ENCODE measurements at places on chromosomes 7 and 10. TPM values are rescaled to one million over a fixed set of nuclear protein-coding genes. Genes with fewer than 3 reads are reported as not detected.

DNA sequence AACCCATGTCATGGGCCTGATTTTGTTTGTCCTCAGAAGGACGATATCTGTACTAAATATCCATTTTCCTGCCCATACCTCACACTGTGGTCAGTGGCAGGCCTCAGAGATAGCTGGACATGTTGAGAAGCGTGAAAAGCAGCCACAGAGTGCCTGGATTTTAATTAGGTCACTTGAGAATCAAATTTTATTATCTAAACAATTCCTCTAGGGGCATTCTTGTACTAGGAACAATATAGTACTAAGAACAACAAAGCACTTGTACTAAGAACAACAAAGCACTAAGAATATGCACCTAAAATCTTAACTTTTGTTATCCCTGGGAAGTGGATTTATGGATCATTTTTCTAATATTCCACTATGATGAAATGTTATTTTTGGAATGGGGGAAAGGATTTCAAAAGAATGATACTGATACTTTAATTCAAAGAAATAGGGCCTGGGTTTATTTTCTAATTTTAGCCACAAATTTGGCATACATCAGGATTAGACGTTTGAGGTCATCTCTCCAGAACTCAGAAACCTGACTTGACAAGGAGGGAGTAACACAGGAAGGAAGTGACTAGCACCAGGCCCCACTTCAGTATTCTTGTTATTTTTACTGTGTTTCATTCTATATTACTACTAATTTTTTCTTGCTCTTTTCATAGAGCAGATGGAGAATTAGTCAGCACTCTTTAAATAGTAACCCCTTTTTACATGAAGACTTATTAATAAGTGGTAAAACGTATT lies 112.2 kb downstream of the EXOC4 start:
- no peak overlapping the region for H3K27ac ChIP-seq
- no peaks in the 10 kb centered on the region for H3K4me1 ChIP-seq
- no peak for DNase-seq
- no peak overlapping the region for H3K4me3 ChIP-seq
- H3K36me3 ChIP-seq, result no peaks in the 10 kb centered on the region

DNA sequence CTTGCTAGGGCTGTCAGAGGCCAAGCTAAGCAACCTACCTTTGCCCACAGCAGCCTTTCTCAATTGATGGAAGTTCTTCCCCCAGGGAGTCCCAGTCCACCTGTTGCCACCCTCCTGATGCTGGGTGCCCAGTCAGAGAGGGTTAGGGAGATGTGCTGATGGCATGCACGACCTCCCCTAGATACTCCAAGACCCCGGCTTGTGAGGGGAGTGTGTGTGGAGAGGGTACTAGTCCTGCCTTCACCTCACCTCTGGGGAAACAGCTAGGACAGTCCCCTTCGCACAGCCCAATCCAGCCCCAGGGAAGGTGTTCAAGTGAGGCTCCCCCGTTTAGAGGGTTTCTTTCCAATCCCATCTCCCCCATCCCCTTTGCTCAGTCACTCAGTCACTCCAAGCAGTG lies 1.3 kb upstream of the UNC5B start:
- DNase-seq, result peak; percentile 22
- peaks cover 15% of the 10 kb centered on the region for H3K27me3 ChIP-seq
- H3K4me1 ChIP-seq, result no peaks in the 10 kb centered on the region
- H3K36me3 ChIP-seq, result no peaks in the 10 kb centered on the region
- H3K4me3 ChIP-seq, result no peak overlapping the region
- H3K27ac ChIP-seq, result no peak overlapping the region

- no peak overlapping the region for H3K27ac ChIP-seq
- H3K27me3 ChIP-seq, result no peaks in the 10 kb centered on the region
- H3K4me1 ChIP-seq, result no peaks in the 10 kb centered on the region
- H3K4me3 ChIP-seq, result no peak overlapping the region
These were observed 140.4 kb upstream of the MTPN start for GRCh38 chr7:136117539-136117938.

GRCh38 chr10:31384589-31384949 lies 65.6 kb downstream of the ZEB1 start:
- H3K4me3 ChIP-seq, result no peak overlapping the region
- no peaks in the 10 kb centered on the region for H3K4me1 ChIP-seq
- no peak for DNase-seq
- H3K27me3 ChIP-seq, result no peaks in the 10 kb centered on the region

GRCh38 chr7:17104419-17104818 lies 194.0 kb upstream of the AHR start:
- no peaks in the 10 kb centered on the region for H3K4me1 ChIP-seq
- H3K27ac ChIP-seq, result no peak overlapping the region
- H3K27me3 ChIP-seq, result no peaks in the 10 kb centered on the region
- DNase-seq, result no peak

- no peak for DNase-seq
- no peaks in the 10 kb centered on the region for H3K4me1 ChIP-seq
- H3K27ac ChIP-seq, result no peak overlapping the region
- H3K27me3 ChIP-seq, result no peaks in the 10 kb centered on the region
These were observed 102.9 kb upstream of the ETV1 start for GRCh38 chr7:14092331-14092730.

GRCh38 chr7:134992626-134993179 lies 6.4 kb downstream of the AGBL3 start:
- H3K27ac ChIP-seq, result no peak overlapping the region
- no peak for DNase-seq
- H3K27me3 ChIP-seq, result no peaks in the 10 kb centered on the region
- H3K36me3 ChIP-seq, result no peaks in the 10 kb centered on the region
- no peak overlapping the region for H3K4me3 ChIP-seq

GRCh38 chr10:77943121-77943901 lies 16.8 kb upstream of the DLG5 start:
- H3K27ac ChIP-seq, result peak overlapping the region; percentile 73
- peak; percentile 58 for DNase-seq
- H3K36me3 ChIP-seq, result no peaks in the 10 kb centered on the region

- no peaks in the 10 kb centered on the region for H3K36me3 ChIP-seq
- no peak for DNase-seq
These were observed 43.4 kb downstream of the SH3PXD2A start for GRCh38 chr10:103812004-103812403.

- H3K36me3 ChIP-seq, result no peaks in the 10 kb centered on the region
- H3K4me1 ChIP-seq, result no peaks in the 10 kb centered on the region
- no peak for DNase-seq
- no peak overlapping the region for H3K4me3 ChIP-seq
- no peak overlapping the region for H3K27ac ChIP-seq
These were observed 38.3 kb downstream of the JAKMIP3 start for GRCh38 chr10:132104062-132104461.

- H3K4me1 ChIP-seq, result no peaks in the 10 kb centered on the region
- no peak overlapping the region for H3K4me3 ChIP-seq
- no peak overlapping the region for H3K27ac ChIP-seq
- H3K36me3 ChIP-seq, result no peaks in the 10 kb centered on the region
These were observed 692.6 kb downstream of the ZWINT start for GRCh38 chr10:55668326-55668922.

DNA sequence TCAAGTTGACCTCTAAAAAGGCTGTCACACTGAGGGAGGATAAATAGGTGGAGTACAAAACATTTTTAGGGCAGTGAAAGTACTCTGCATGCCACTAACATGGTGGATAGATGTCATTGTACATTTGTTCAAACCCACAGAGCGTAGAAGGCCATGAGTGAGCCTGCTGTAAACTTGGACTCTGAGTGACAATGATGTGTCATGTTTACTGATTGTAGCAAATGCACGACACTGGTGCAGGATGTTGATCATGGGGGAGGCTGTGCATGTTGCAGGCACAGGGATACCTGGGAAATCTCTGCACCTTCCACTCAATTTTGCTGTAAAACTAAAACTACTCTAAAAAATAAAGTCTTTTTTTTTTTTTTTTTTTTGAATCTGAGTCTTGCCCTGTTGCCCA lies 52.5 kb upstream of the GRID1 start:
- no peak for DNase-seq
- H3K36me3 ChIP-seq, result no peaks in the 10 kb centered on the region
- no peak overlapping the region for H3K4me3 ChIP-seq
- H3K27me3 ChIP-seq, result no peaks in the 10 kb centered on the region
- H3K27ac ChIP-seq, result no peak overlapping the region

DNA sequence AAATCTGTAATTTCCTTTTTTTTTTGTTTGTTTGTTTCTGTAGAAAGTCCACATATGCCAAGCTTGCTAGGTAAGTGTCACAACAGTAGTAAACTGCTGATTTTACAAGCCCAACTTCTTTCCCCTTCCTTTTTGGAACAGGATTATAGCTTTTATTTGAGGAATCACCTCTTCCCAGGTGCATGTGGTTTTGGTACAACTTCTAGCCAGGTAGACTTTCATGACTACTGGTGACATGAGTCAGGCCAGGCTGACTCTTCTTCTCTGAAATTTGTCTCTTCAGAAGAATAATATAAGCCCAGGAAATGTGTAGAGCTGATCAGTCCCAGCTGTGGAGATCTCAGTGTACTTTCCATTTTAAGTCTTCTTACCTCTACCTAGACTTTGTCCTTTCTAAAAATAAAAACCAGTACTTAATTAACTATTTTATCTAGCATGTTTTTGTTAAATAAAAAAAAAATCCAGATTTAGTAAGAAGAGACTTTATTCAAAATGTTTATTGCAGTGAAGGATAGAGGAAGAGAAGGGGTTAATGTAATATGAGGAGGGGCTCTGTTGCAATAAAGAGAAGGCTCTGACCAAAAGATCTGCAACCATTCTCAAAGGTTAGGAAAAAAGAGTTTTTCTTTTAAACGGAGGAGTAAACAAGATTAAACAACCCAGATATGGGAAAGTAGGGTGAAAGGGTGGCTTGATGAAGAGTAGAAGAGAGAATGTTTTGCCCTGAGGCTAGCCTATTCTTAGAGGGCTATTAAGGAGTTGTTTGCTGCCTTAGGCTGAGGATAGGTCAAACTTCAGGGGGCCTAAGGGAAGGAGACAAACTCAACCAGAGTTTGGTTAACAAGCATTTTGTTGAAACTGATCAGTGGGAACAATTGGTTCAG lies 664.2 kb downstream of the SORCS1 start:
- DNase-seq, result no peak
- no peak overlapping the region for H3K4me3 ChIP-seq
- H3K27me3 ChIP-seq, result no peaks in the 10 kb centered on the region
- H3K4me1 ChIP-seq, result no peaks in the 10 kb centered on the region
- H3K36me3 ChIP-seq, result no peaks in the 10 kb centered on the region

DNA sequence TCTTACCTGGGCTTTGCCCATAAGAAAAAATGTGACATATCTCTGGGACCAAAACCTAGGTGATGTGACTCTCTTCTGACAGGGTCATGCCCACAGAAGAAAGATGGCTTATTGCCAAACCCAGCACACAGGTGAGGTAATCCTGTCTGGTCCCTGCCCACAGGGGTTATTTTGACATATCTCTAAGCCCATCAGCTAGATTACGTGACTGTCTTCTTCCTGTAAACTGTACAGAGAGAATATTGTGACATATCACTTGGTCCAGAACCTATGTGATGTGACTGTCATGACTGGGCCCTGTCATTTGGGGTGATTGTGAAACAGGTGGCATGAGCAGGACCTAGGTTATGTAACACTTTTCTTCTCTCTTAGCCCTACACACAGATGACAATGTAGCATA lies 48.8 kb upstream of the ZNF680 start:
- H3K4me3 ChIP-seq, result no peak overlapping the region
- no peaks in the 10 kb centered on the region for H3K4me1 ChIP-seq
- H3K27me3 ChIP-seq, result no peaks in the 10 kb centered on the region
- H3K36me3 ChIP-seq, result no peaks in the 10 kb centered on the region
- DNase-seq, result no peak
- H3K27ac ChIP-seq, result no peak overlapping the region

DNA sequence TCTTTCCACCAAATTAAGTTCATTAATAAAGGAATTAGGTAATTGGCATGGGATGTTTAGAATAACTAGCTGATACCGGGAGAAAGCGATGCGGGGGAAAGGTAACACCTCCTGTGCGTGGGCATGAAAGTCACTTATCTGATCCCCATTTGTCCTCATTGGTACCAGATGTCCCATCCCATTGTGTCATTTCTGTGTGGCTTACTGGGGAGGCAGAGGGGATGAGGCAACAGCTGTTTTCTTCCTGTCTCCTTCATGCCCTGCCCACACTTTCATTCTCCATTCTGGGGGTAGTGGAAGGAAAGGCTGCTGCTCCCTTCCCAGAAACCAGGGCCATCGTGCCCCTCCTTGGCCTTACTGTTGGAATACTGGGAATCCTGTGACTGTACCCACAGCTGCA lies 27.1 kb downstream of the EEPD1 start:
- DNase-seq, result no peak
- H3K4me1 ChIP-seq, result no peaks in the 10 kb centered on the region
- no peak overlapping the region for H3K4me3 ChIP-seq
- H3K27ac ChIP-seq, result no peak overlapping the region
- H3K27me3 ChIP-seq, result no peaks in the 10 kb centered on the region

GRCh38 chr7:142323706-142324105 lies 65.8 kb upstream of the PRSS58 start:
- no peaks in the 10 kb centered on the region for H3K36me3 ChIP-seq
- H3K4me3 ChIP-seq, result no peak overlapping the region
- no peak for DNase-seq

DNA sequence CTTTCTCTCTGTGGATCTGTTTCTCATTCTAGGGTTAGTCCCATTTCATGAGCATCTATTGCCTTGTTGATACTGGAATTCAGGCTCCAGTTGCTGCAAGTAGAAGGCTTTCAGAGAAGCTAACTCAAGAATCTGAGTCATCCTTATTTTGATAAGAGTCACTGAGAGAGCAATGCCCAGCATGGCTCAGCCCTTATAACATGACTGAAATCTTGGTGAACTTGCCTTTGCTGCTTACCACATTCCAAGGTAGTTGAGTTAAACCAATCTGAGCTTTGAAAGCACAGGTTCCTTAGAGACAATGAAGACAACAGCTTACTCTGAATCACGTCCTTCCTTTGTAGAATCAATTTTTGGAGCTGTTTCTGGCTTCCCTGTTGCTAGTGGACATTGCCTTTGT lies 53.6 kb upstream of the CHCHD3 start:
- H3K4me3 ChIP-seq, result no peak overlapping the region
- no peaks in the 10 kb centered on the region for H3K36me3 ChIP-seq
- H3K27me3 ChIP-seq, result no peaks in the 10 kb centered on the region
- H3K27ac ChIP-seq, result no peak overlapping the region

DNA sequence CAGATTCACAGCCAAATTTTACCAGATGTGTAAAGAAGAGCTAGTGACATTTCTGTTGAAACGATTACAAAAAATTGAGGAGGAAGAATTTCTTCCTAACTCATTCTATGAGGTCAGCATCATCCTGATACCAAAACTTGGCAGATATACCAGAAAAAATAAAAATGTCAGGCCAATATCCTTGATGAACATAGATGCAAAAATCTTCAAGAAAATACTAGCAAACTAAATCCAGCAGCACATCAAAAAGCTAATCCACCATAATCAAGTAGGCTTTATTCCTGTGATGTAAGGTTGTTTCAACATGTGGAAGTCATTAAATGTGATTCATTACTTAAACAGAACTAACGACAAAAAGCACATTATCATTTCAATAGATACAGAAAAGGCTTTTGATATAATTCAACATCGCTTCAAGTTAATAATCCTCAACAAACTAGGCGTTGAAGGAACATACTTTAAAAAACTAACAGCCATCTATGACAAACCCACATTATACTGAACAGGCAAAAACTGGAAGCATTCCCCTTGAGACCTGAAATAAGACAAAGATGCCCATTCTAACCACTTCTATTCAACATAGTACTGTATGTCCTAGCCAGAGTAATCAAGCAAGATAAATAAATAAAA lies 807.7 kb upstream of the ZWINT start:
- no peak overlapping the region for H3K27ac ChIP-seq
- no peaks in the 10 kb centered on the region for H3K27me3 ChIP-seq
- H3K4me3 ChIP-seq, result no peak overlapping the region

The AKR1D1 gene
- not detected for total RNA-seq

The SPDYE8 gene
- total RNA-seq, result not detected

The SUN3 gene
- not detected for total RNA-seq

The RALA gene
- total RNA-seq, result 25.0 TPM

The SEMA3D gene
- total RNA-seq, result 3.5 TPM

The CACNA2D1 gene
- total RNA-seq, result 16.0 TPM

The VENTX gene
- 0.73 TPM for total RNA-seq

The PRLHR gene
- total RNA-seq, result not detected

The MMP21 gene
- total RNA-seq, result 0.59 TPM

The SLC13A1 gene
- total RNA-seq, result not detected
